Aorta (tissue), 5 donors: ENCODE measurements at places on chromosomes 4 and X. TPM values are rescaled to one million over a fixed set of nuclear protein-coding genes. Genes with fewer than 3 reads are reported as not detected.

MAGEB1 gene
- not detected for polyA plus RNA-seq

TECRL gene
- 0.13 TPM for polyA plus RNA-seq

IL3RA gene
- 0.95 TPM for polyA plus RNA-seq

DNA sequence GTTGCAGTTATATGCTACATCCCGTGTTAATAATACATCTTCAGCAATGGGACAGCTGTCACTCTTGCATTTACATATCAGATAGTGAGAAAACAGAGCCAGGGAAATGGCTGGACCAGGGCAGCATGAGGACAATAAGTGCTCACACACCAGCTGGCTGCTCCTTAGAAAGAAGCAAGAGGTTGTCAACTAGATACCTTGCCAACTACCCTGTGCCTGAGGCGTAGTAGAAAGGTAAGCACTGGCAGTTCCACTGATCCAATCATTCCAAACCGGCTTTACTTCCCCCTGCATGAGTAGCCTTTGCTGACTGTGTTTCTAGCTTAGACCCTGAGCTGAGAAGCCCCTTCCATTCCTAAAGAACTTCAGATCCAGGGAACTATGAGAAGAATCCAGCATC, 52.2 kb upstream of the FGF13 start:
- DNase-seq = no peak
